ENCODE measurements at places on chromosomes 13 and 19. TPM values are rescaled to one million over a fixed set of nuclear protein-coding genes. Genes with fewer than 3 reads are reported as not detected.

The SLC25A41 gene
- total RNA-seq = not detected

The MISP3 gene
- total RNA-seq = 4.1 TPM

The ELANE gene
- 1.7 TPM for total RNA-seq

The ATXN8OS gene
- total RNA-seq = not detected

DNA sequence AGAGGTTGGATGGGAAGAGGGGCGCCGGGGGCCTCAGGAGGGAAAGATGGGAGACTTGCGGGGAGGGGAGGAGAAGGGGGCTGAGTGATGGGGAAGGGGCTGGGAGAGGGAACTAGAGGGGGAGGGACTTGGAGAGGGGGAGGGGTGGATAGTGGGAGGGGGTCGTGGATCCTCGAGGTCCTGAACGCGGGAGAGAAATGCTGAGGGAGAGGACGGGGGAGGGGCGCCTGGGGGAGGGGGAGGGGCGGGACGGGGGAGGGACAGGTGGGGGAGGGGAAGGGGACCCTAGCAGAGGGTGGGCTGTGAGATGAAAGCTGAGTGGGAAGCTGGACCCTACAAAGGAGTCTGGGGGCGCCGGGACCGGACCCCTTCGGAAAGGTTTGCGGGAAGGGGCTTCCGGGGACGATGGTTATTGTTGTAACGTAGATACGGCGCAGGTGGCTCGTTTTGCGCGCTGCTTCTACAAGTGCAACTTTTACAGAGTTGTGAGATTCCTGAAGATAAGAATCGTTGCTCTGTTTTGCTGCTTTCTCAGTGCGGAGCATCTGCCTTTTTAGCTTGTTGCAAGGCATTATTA, 418 bp downstream of the ZNF444 start:
- DNase-seq = no peak

GRCh38 chr13:42129033-42129432, 80.6 kb downstream of the DGKH start:
- no peak for DNase-seq

DNA sequence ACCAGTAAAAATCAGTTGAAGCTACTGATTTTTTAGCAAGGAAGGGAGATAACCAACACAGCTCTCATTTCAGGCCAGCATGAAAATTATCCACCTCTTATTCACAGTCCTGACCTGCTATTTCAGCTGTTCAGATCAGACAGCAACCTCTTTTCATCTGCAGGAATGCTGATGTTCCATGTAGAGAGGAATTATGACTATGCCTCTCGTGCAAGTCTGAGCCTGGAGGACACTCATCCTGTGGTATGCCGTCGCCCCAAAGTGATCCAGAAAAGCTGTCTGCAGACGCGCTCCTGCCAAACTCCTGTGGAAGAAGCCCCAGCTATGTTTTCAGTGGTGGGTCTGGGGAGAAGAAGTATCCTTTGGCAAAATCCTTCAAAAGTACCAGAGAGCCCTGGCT, 563.5 kb upstream of the SLITRK1 start:
- DNase-seq = no peak

- no peak for DNase-seq
Measured at GRCh38 chr13:94233401-94233800, 246.1 kb downstream of the DCT start.

- DNase-seq = no peak
Measured at GRCh38 chr13:110286833-110287819, 19.8 kb downstream of the COL4A1 start.

GRCh38 chr19:5149508-5149907, 180.6 kb downstream of the KDM4B start:
- no peak for DNase-seq

DNA sequence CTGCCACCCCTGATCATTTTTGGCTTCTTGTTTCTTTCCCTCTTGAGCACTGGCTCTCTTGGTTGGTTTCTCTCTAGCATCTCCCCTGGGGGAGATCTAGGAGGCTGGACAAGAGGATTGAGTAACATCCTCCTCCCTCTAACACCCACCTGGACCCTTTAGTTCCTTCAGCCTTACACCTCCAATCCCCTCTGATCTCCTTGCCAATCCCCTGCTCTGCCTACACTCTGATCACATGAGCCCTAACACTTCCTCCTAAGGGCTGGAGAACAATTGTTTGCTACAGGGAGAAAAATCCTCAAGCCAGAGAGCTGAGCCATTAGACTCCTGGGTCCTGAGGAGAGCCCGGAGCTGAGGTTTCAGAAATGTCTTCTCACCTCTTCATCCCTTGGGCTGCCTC, 65.9 kb upstream of the ADGRL1 start:
- DNase-seq = no peak
